ENCODE measurements at places on chromosomes 2 and 18.
A peak's percentile ranks its signal among the peaks of the same experiment; 100 is the strongest.

DNA sequence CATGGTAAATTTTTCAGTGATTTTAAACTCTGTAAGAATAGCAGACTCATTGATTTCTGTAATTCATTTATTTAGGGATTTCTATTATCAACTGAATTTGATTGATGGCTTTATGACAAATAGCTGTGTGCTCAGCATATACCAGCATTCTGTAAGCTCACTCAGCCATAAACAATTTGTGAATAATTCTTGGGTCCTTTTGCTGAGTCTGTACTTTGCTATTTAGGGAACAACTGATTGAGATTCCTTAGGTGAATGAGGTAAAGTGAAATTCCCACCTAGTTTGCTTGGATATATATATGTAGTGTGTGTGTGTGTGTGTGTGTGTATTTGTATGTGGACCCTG, 76.7 kb upstream of the CAVIN2 start:
- no peak for DNase-seq

GRCh38 chr2:168277276-168277675, 29.9 kb upstream of the STK39 start:
- DNase-seq, result no peak

- DNase-seq, result no peak
Observed at GRCh38 chr2:238183821-238184220, 19.7 kb downstream of the ILKAP start.

GRCh38 chr18:74898965-74899364, 301.3 kb downstream of the ZNF407 start:
- no peak for DNase-seq

DNA sequence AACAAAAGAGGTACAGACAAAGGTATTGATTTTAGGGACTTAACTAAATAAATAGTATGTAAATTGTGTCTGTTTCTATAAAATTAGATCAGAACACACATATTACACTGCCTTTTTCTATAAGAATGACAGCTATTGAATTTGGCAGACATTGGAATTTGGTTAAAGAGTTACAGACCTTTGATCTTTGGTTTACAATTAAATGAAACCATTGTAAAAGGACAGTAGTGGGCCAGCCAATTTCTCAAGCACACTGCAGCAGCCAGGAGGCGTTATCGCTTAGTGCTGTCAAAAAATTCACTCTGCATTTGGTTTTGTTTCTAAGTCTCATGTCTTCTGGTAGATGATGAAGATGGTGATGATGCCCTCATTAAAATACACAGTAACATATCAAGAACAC, 175.9 kb downstream of the NR4A2 start:
- DNase-seq, result no peak

DNA sequence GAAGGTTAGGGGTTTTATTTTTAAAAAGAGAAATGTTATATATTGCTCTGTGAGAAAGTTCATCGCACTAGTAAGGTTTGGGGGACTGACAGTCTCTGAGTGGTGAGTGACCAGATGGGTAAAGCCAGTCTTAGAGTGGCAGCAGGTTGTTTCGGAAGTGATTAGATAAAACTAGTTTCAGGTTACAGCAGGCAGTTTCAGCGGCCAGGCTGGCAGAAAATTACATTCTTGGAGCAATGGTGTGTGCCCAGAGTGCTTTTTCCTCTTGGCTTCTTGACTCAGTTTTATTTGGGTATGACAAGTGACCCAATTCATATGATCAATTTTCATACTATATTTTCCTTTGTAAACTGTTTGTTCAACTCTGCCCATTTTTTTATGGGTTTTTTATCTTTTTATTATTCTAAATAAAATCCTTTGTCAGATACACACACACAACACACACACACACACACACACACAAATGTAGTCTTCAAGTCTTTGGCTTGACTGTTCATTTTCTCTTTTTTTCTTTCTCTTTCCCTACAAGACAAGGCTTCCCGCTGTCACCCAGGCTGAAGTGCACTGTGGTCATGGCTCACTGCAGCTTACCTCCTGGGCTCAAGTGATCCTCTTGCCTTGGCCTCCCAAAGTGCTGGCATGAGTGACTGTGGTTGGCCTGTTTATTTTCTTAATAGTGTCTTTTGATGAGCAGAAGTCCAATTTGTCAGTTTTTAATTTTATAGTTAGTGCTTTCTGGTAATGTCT, 30.9 kb downstream of the RALBP1 start:
- DNase-seq, result peak; percentile 74

DNA sequence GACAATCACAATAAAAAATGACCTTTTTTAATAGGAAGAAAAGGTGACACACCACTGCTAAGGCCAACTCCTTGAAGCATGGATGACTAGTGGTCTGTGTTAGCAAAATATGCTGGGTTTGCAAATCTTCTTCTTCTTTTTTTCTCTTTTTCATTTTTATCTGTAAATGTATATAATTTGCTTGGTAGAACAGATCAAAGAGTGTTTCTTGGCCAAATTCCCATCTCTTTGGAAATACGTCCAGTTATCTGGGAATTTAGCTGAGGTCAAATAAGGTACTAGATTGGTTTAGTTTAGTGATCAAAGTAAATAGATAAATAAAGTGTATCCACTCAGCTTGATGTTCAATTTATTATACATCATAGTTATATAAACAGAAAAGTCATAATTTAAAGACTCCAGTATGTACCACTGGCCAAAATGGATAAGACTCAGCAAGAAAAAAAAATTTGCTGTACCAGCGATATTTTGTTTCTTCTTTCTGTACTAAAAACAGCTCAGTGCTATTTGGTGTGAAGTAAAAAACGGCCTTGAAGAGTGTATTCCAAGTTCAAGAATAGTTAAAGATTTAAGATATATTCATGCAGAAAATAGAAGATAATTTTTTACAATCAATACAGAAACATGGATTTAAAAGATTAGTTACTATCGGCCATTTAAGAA, 738.6 kb upstream of the PIK3C3 start:
- DNase-seq, result no peak

DNA sequence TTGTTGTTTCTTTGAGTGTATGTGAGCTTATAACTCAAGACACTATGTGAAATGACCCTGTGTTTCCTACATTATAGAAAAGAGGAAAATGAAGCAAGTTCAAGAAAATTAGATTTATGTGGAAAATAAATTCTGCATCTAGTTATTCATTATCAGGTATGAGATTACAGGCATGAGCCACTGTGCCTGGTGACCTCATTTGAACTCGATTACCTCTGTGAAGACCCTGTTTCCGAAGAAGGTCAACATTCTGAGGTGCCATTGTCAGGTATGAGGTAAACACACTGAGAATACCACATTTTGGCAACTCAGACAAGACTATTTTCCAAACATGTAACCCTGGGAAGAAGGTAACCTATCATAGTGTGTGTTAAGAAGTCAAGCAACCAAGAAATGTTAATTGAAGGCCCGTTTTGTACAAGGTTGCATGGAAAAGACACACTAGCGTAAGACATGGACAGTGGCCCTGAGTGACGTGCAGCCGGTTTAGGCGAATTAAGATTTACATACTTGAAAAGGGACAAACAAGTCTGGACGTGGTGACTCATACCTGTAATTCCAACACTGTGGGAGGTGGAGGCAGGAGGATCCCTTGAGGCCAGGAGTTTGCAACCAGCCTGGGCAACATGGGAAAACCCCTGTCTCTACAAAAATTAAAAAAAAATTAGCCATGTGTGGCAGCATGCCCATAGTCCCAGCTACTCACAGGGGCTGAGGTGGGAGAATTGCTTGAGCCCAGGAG, 186.6 kb downstream of the NEDD4L start:
- no peak for DNase-seq

GRCh38 chr18:49728542-49728941, 84.8 kb downstream of the ACAA2 start:
- no peak for DNase-seq

DNA sequence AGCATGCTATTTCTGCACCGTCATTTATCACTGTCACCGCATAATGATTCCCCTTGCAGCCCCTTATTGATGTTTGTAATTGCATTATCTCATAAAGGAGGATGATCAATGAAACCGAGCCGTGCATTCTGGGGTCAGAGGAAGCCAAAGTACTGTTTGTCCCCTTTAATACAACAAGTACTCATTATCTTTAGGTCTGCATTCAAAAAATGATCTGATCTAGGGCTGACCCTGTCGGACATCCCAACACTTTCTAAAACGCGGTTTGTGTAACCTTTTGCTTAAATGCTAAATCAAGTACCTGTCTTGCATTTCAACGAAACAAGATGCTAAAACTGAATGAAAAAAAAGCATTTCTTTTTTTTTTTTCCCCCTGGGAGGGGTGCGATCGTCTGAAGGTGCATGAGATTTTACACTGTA, 143.8 kb downstream of the MEIS1 start:
- DNase-seq, result no peak

GRCh38 chr18:23552505-23552904, 33.8 kb downstream of the NPC1 start:
- DNase-seq, result no peak

GRCh38 chr2:9256570-9257043, 50.0 kb downstream of the ASAP2 start:
- no peak for DNase-seq

DNA sequence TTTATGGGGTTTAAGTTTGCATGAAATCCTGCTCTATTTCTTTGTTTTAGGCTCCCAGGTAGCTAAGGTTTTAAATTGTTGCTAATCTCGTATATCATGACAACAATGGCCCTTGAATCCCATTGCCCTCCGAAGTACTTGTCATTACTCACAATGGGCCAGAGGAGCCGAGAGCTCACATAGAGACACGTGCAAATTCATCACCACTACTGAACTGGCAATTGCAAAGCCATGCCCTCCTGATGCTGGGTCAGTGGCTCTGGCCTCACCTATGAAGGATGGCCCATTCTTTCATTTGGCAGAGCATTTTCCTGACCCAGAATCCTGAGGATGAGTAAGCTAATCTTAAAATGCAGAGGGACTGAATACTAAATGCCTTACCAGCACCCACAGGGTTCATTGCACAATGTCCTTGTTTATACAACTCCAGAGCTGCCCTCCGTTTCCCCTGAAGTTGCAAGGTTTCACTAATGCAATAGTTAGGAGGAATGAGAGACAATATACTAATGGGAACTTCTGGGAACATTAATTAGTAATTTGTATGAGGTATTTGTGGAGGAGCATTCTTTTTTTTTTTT, 71.6 kb upstream of the GAREM1 start:
- no peak for DNase-seq

GRCh38 chr2:209146682-209147320, 277.0 kb upstream of the MAP2 start:
- DNase-seq, result peak; percentile 82

GRCh38 chr2:8310557-8311455, 371.1 kb upstream of the ID2 start:
- no peak for DNase-seq

DNA sequence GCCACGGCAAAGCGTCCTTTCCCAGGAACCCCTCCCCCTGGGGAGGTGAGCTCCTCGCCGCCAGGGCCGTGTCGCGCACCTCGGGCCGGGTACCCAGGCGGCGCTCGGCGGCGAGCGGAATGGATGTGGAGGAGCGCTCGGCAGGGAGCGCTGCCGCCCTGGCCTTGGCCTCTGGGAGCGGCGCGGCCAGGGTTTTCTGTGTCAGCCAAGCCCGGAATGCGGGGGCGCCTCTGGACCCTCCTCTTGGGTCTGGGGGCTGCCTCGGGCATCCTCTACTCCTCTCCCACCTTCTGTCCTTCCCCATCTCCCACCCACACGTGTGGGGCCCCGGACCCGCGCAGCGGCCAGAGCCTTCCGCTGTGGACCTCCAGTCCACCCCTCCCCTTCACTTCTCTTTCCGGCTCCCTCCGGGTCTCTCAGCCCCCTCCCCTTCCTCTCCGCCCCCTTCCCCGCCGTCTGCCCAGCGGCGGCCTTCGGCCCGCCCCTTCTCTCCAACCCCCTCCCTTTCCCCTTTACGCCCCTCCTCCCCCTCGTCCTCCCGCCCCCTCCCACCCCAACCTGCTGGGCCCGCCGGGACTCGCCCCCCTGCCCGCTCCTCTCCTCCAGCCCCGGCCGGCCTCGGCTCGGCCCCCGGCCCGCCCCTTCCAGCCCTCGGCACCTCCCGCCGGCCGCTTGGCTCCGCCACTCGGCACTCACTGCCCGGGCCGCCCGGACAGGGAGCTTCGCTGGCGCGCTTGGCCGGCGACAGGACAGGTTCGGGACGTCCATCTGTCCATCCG, at the start of gene MERTK:
Gene MERTK (plus strand): TSS at position 684 of the 779 bp plus-strand sequence. CDS start 129 bp downstream, outside the sequence.
- peak; percentile 84 for DNase-seq

GRCh38 chr2:197803033-197803444, 1.4 kb upstream of the PLCL1 start:
- peak; percentile 71 for DNase-seq

GRCh38 chr2:240769096-240769495, 50.9 kb downstream of the KIF1A start:
- no peak for DNase-seq

GRCh38 chr2:210553373-210553772, 3.0 kb upstream of the CPS1 start:
- DNase-seq, result no peak

GRCh38 chr2:215787025-215787424, 226.3 kb downstream of the MREG start:
- DNase-seq, result peak; percentile 81

DNA sequence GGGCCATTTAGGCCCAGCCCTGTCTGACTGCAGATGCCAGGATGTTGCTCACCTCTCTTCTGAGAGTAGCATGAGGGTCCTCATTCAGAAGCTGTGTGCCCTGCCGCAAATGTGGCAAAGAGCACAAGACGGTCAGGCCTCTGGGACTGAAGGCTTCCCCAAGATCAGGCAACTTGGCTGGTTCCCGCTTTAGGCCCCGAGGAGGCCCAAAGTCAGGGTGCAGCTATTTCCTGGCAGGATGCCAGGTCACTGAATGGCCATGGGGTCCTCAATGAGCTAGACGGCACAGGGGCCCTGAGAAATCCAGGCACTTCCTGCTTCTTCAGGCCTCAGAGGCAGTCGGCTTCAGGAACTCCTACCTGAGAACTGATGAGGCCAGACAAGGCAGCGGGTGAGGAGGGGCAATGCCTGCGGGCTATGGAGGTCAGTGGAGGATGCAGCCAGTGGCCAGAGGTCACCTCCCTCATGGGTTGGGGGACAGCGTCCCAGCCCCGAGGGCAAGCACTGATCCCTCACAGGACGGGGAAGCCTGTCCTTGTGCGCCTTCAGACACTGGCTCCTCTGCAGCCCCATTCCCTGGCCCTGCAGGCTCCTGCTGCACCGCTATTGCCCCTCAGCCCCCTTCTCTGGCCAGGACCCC, 44.9 kb downstream of the LMAN2L start:
- no peak for DNase-seq

- DNase-seq, result no peak
Observed at GRCh38 chr2:238382381-238382781, 44.3 kb upstream of the ASB1 start.

GRCh38 chr2:96846825-96847224, 3.0 kb upstream of the ANKRD23 start:
- DNase-seq, result no peak

DNA sequence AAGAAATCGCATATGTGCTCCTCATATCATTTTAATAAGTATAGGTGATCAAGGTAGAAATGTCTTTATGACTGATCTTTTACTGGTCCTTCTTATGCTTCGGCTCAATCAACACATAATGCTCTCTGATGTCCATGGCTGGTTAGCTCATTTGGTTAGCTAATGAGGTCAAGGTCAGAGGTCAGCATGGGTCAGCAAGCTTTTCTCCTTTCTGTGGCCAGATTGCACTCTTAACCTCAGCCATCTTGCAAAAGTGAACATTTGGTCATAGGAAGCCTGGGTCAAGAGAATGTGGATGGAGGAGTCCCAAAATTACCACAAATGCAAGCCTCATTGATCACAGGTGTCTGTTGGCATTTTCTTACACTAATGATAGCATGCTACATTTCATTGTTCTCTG, 35.4 kb upstream of the DARS1 start:
- DNase-seq, result no peak
